ENCODE measurements at places on chromosomes 4 and X.

DNA sequence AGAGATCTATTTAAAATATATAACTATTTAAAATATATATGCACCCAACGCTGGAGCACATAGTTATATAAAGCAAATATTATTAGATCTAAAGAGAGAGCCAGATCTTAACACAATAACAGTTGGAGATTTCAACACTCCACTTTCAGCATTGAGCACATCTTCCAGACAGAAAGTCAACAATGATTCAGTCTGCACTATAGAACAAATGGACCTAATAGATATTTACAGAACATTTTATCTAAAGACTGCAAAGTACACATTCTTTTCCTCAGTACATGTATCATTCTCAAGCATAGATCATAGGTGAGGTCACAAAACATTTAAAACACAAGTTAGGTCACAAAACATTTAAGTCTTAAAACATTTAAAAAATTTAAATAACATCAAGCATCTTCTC, 36.4 kb downstream of the NLRP2B start:
- DNase-seq, result no peak

DNA sequence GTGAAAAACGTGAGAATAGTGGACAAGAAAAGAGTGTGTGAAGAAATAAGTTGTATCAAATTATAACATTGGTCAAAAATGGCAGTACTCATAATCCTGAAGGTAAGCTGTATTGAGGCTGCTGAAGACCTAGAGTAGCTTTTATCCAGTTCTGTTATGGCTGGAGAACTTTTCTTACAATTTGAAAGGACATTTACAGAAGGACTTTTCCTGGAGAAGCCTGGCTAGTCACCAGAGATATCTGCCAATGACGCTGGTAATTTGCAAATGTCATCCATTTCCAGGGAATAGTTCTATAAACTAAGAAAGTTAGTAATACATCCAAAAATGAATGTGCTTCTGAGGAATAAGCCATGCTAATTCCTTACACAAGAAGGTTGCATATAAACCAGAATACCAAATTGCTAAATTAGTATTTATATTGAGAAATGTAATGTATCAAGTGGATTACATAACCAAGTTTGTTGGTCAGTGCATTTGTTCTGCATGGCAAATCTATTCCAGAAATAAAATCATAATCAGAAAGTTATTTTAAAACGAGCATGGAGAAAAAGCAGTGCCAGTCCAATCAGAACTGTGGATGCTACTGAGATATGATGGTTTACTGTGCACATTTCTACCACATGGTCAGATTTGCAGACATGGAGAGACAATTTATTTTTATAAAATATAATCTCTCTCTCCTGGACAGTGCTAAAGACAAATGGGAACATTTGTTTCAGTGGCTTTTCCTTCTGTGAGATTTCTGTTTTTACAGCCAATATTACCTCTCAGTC, 743.7 kb upstream of the HS3ST1 start:
- DNase-seq, result no peak

- peak; percentile 1 for DNase-seq
Observed at GRCh38 chrX:133726642-133727041, 258.8 kb downstream of the GPC3 start.

- DNase-seq, result no peak
Observed at GRCh38 chrX:88244066-88244465, 503.0 kb upstream of the CPXCR1 start.

GRCh38 chrX:113330416-113330815, 489.8 kb upstream of the AMOT start:
- no peak for DNase-seq

GRCh38 chr4:40254608-40255392, 58.0 kb downstream of the RHOH start:
- DNase-seq, result no peak

- DNase-seq, result no peak
Observed at GRCh38 chr4:189255636-189256035, 685.0 kb upstream of the FRG1 start.

- DNase-seq, result peak; percentile 30
Observed at GRCh38 chrX:57286507-57287251, at the start of gene FAAH2. TSS of gene FAAH2 (plus strand) at chrX:57286706. CDS start at chrX:57286826, 120 bp downstream.

DNA sequence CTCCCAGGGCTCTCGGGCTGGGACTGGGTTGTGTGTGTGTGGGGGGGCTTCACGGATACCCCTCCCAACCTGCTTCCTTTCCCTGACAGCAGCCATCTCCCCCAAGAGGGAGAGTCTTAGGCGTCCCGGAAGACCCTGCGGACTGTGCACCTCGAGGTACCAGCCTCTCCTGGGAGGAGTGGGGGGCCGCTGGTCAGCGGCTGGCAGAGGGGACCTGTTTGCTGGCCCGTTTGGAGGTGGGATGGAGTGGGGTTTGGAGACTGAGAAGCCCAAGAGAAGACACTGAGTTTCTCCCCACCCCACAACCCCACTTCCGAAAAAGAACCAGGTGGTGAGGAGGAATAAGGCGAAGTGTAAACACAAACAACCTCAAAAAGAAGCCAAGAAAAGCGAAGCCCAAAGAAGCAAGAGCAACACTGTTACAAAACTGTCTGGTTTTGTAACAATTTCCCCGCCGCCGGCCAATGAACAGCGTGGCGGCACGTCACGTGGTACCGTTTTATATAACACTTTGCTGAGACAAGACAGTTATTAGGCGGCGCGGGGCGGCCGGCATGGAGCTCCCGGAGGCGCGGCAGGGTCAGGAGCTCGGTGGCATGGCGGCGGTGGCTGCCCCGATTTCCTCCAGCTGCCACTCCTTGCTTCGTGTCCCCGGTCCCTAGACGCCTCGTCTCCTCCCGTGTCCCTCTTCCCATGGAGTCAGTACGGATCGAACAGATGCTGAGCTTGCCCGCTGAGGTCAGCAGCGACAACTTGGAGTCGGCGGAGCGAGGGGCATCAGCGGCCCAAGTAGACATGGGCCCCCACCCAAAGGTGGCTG, at the start of gene LONRF3:
Gene LONRF3 (plus strand): TSS at position 531 of the 820 bp plus-strand sequence. CDS start 163 bp downstream, at position 694.
- DNase-seq, result peak; percentile 60

GRCh38 chr4:114601304-114602052, 2.9 kb downstream of the UGT8 start:
- no peak for DNase-seq

DNA sequence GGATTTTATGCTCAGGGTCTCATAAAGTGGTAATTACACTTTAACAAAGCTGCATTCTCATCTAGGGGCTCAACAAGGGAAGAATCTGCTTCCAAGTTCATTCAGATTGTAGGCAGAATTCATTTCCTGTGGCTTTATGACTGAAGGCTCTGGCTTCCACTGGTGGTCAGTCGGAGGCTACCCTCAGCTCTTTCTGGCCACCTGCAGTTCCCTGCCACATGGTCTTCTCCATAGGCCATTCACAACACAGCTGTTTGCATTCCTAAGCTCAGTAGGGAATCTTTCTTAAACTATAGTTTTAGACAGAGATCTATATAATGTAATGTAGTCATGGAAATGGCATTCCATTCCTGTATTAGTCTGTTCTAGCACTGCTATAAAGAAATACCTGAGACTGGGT, 973.0 kb upstream of the SLIT2 start:
- no peak for DNase-seq

GRCh38 chrX:141158084-141158483, 18.8 kb downstream of the LDOC1 start:
- no peak for DNase-seq

DNA sequence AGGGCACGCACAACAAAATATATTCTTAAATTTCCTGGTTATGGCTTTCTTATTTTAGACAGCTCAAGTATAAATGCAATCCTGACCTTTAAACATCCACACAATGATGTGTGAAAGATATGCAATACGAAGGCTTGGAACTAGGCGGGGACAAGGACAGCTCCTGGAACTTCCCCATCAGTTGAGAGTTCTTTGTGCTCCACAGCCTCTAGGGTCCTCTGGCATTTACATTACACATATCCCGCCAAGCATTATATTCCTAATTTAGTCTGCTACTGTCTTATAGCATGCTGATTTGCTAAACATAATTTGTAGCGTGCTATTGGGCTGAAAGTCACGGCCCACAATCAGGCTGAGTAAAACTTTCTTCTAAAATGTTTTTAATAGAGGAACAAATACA, 74.4 kb downstream of the FTHL17 start:
- DNase-seq, result no peak

GRCh38 chr4:89549907-89550306, 242.3 kb upstream of the GPRIN3 start:
- DNase-seq, result no peak

- DNase-seq, result no peak
Observed at GRCh38 chr4:7806338-7807090, 133.1 kb downstream of the AFAP1 start.

DNA sequence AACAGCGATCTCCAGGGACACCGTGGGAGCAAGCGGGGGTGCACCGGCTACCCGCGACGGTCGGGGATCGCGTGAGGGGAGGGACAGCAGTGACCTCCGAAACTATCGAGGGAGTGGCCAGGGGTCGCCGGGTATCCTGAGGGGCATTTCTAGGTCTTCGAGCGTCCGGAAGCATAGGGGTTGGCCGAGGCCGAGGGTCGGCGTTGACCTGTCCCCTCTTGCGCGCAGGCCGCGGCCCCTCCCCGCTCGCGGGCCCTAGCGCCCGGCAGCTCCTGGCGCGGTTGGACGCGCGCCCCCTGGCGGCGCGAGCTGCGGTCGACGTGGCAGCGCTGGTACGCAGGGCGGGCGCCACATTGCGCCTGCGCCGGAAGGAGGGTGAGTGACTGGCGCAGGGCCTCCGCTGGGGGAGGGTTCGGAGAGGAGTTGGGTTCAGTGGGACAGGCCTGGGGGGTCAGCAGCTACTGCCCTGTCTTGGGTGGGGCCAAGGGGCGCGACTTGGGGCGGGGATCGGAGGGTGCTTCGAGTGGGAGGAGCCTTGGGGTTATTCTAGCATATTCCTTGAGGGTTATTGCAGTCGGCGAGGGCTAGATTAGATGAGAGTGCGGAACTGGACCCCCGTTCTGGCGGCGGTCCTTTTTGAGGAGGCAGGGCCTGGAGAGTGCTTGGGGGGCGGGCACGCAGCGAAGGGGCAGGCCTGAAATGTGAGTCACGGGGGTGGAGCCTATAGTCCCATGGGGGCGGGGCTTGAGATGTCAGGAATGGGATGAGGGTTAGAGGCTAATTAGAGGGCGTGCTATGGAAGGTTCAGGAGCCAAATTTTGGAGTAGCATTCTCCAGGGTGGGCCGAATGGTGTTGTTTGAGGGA, 1.2 kb downstream of the MAGIX start:
- peak; percentile 91 for DNase-seq

DNA sequence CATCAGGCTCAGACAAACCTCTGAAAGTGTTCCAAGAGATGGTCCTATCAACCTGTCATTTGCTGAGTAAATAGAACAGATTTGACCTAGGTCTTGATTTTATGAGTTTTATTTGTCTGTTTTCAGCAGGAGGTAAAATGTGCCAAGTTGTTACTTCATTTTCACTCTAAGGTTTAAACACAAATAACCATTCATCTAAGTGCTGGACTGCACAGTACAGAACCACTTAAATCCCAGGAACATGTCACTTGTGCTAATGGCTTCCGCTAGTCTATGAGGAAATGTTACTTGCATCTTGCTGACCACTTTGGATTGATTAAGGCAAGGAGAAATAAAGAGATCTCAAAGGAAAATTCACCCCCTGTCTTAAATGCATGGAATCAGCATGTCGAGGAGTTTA, 660.7 kb downstream of the SMARCA1 start:
- DNase-seq, result no peak

- no peak for DNase-seq
Observed at GRCh38 chr4:123599061-123599919, 202.7 kb downstream of the SPRY1 start.

DNA sequence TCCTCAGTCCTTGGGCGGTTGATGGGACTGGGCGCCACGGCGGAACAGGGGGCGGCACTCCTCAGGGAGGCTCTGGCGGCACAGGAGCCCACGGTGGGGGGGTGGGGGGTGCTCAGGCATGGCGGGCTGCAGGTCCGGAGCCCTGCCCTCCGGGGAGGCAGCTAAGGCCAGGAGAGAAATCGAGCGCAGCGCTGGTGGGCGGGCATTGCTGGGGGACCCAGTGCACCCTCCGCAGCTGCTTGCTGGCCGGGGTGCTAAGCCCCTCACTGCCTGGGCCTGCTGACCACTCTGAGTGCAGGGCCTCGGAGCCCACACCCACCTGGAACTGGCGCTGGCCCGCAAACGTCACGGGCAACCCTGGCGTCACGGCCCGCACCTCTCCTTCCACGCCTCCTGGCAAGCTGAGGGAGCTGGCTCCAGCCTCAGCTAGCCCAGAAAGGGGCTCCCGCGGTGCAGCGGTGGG, 164.9 kb upstream of the AGA start:
- DNase-seq, result no peak

DNA sequence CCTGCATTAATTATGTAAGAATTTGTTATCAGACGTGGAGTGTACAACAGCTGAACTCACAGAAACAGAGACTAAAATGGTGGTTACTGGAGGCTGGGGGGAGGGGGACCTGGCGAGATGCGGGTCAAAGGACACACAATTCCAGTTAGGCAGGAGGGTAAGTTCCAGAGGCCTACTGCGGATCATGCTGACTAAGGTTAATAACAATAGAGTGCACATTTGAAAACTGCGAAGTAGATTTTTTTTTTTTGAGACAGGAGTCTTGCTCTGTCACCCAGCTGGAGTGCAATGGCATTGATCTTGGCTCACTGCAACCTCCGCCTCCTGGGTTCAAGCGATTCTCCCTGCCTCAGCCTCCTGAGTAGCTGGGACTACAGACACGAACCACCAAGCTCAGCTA, 7.6 kb downstream of the AGA start:
- DNase-seq, result no peak

DNA sequence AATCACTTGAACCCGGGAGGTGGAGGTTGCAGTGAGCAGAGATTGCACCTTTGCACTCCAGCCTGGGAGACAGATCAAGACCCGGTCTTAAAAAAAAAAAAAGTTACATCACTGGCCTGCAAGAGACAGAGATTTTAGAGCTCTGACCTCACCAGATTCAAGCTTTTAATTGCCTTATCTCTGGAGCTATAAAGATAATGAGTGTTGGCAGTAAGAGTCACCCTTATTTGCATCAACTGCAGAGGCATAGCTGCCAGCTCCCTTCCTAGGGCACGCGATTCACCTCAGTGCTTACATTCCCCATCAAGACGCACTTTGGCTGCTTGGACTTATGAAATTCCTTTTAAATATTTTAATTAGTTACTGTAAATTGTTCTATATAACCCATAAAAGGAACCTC, 12.5 kb upstream of the SPATA4 start:
- DNase-seq, result no peak

DNA sequence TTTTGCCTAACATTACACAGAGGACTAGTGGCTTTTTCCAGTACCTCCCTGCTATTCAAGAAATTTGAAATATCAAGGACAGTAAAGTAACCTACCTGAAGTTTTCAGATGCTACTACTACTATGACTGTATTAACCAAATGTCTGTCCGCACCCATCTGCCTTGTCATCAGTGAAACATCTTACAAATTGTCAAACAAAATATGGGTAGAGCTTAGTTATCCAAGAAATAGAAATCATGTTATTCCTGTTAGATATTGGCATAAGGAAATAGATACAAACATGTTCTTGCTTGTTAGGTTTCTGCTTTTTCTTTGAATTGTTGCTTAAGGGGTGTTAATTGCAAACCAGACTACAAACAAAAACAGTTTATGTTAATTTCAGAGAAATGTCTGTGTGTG, 63.9 kb downstream of the PLS3 start:
- no peak for DNase-seq

DNA sequence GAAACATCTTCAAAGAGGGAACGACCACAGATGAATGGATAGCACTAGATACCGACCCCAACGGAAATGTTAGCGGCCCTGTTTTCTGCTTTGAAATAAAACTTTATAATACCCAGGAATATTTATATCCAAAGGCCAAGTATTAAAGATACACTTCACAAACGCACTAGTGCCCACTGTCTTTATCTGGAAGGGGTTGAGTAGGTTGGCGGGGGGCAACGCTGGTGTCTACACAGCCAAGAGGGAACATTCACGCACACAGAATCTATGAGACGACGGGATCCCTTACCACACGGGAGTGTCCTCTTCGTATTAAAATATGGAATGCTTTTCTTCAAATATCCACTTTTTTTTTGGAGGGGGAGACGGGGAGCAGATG, 3.3 kb downstream of the HAND2 start:
- no peak for DNase-seq
